ENCODE measurements at places on chromosomes 7 and 10.
A peak's percentile ranks its signal among the peaks of the same experiment; 100 is the strongest.

- DNase-seq, result peak; percentile 70
These were observed 2.7 kb downstream of the MXI1 start for GRCh38 chr10:110209926-110210673.

DNA sequence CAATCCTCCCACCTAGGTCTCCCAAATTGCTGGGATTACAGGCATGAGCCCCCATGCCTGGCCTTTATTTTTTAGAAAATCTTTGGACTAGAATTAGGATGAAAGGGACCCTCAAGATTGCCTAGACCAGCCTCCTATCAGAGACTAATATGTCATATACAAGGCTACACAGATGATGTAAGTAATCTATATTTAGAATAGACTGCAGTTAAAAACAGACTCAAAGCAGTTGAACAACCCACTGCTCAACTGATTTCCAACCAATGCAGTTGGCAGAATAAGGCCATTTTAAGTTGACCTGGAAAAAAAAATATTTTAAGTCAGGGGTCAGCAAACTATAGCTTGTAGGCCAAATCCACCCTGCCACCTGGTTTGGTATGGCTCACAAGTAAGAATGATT, 27.7 kb downstream of the PSPH start:
- DNase-seq, result no peak

- DNase-seq, result no peak
These were observed 17.2 kb upstream of the ATP6V0E2 start for GRCh38 chr7:149856583-149856982.

- DNase-seq, result no peak
These were observed 60.5 kb upstream of the PRKCQ start for GRCh38 chr10:6640433-6641040.

DNA sequence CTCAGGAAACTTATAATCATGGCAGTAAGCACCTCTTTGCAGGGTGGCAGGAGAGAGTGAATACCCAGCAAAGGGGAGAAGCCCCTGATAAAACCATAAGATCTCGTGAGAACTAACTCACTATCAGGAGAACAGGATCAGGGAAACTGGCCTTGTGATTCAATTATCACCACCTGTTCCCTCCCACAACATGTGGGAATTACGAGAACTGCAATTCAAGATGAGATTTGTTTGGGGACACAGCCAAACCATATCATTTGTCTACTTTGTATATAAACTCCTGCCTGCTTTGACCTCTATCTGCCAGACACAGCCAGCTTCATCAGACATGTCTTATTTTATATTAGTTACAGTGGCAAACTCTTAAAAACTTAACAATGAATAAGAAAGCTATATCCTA, 50.4 kb downstream of the ARMC3 start:
- no peak for DNase-seq

GRCh38 chr10:32050177-32050576, 6.0 kb downstream of the KIF5B start:
- no peak for DNase-seq

GRCh38 chr7:143233816-143234532, 12.1 kb downstream of the TAS2R40 start:
- no peak for DNase-seq

DNA sequence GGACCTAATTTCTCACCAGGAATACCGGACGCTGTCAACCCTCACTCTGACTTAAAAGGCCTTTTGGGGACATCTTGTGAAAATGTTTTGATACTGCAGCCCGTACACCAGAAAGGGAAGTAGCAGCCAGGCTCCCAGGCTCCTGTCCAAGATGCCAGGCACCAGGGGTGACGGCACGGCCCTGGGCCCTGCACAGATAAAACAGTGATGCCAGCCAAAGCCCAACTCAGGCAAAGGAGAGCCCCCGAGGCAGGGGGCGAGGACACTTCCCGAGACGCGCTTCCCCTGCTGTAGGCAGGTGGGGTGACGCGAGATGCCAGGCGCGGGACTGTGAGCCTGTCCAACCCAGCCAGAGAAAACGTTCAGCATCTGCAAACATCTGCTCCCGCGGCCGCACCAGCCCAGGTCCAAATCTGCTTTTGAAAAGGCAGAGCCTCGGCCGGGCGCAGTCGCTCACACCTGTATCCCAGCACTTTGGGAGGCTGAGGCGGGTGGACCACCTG, 15.7 kb downstream of the ZFAND2A start:
- DNase-seq, result no peak

DNA sequence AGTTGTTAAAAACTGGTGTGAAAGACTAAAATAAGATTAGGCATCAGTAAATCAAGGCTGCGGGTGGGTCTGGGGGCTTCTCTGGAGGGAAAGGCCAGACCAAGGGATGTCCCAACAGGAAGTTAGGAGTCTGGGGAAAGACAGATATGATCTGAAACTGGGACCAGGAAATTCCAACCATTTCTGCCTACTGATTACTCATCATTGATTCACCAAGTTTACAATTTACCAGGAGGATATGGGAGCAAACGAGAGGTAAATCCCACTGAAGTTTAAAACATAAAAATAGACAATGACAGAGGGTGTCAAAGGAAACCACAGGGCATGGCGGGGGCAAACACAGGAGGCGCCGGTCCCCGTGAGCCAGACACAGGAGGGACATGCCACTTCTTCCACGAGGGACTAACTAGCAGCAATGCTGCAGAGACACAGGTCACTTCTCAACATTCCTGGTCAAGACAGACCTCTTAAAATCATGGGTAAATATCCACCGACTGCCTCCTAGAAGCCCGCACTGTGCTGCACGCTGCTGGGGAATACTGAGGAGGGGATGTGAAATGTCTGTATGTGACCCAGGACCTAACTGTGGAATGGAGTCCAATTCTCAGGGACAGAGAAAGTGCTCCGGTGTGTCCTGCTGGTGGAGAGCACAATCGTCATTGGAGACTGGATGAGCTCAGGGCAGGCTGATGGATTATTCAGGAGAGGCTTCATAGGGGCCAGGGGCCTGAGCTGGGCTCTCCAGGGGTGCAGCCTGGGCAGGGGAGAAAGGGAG, 153.4 kb upstream of the KLF14 start:
- DNase-seq, result no peak

- DNase-seq, result no peak
These were observed 182.6 kb upstream of the TMEM106B start for GRCh38 chr7:12028508-12028907.

GRCh38 chr7:3548815-3549214, 247.8 kb downstream of the SDK1 start:
- DNase-seq, result no peak

- DNase-seq, result no peak
These were observed 890 bp downstream of the ZFYVE27 start for GRCh38 chr10:97737770-97738265.

DNA sequence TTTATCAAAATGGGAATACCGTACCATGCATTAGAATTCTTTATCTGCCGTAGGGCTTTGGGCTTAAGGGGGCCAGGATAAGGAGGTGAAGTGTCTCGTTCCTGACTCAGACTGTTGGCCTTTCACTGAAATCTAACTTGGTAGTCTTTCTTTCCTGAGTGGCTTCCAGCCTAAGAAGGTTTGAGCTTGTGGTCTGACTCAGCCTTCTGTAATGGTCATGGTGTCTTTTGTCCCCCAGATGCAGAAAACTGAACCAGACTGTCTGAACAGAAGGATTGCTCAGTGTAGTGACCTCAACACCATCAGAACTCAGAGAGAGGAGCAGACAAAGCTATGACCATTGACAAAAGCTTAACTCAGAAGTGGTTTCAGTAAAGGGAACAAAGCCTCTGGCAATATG, 39.5 kb downstream of the WNT2 start:
- DNase-seq, result no peak

GRCh38 chr7:157495594-157495993, 158.8 kb downstream of the DNAJB6 start:
- DNase-seq, result no peak

- no peak for DNase-seq
These were observed 91.0 kb downstream of the AKR1D1 start for GRCh38 chr7:138167222-138167621.

GRCh38 chr10:122029499-122030199, 40.7 kb downstream of the TACC2 start:
- no peak for DNase-seq

DNA sequence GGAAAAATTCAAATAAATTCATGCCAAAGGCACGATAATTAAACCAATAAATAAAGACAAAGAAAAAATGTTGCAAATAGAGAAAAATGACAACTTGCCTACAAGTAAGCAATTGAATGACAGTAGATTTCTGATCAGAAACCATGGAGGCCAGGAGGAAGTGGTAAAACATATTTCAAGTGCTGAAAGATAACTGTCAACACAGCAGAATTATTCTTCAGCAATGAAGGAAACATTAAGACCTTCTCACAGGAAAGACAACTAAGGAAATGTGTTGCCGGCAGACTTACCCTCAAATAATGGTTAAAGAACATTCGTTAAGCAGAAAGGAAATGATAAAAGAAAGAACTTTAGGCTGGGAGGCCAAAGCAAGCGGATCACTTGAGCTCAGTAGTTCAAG, 30.4 kb downstream of the RUNDC3B start:
- DNase-seq, result no peak

- no peak for DNase-seq
These were observed 3.1 kb upstream of the PAPSS2 start for GRCh38 chr10:87656431-87657072.

GRCh38 chr7:1040790-1041189, 3.6 kb upstream of the GPR146 start:
- peak; percentile 60 for DNase-seq

- no peak for DNase-seq
These were observed 50.3 kb downstream of the JAZF1 start for GRCh38 chr7:28130277-28130676.

GRCh38 chr7:138854115-138854645, 56.2 kb upstream of the ATP6V0A4 start:
- DNase-seq, result no peak

DNA sequence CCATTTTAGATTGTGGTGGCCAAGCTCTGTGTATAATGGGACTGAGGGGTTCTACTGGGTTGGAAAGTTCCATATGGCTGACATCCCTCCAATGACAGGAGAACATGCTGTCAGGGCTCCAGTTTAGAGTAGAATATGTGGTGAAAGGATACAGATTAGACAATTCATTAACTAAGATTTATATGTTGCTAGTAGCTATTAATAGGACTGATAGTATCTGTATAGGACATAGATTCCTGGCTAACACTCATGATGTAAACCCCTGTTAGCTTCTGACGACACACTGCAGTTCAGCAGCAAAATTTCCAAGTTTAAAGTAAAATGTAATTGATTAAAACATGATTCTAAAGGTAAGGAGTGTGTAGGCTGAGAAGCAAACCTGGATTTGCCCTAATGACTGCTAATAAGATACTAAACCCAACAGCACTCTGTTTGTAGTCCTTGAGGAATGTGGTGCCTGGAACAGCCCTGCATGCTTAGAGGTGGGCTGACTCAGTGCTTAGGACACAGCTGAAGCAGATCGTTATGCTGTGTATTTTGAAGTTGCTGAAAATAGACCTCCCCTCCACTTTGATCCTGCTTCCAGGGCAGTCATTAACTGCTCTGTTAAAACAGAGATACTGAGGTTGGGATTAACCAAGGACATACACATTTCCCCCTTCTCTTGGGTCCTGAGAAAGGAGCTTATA, 1129.6 kb downstream of the SORCS3 start:
- DNase-seq, result no peak

- no peak for DNase-seq
These were observed 53.6 kb downstream of the KAT6B start for GRCh38 chr10:74880041-74880440.

DNA sequence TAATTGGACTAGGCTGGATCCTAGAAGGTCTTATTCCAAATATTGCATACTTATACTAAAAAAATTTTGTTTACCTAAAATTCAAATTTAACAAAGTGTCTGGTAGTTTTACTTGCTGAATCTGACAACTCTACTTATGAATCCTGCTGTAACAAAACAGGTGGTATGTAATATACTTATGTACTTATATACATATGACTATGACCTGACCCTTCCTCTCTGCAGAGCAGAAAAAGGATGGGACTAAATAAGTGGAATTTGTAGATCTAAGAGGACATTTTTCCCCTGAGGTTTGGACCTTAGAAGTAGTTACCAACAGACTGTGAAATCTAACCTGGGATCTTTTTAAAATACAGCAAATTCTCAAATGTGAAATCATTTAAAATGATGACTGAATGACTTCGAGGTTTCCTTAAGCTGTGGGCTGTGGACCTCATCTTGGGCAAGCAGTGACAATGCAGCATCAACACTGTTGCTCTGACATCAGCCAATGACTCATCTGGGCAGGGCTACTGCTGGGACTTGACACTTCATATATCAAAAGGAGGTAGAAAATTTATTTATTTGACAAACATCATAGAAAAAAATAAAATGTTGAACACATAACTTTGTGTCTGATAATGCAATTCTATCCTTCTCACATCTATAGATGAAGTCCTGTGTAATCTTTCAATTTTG, 73.6 kb downstream of the RELN start:
- DNase-seq, result no peak

DNA sequence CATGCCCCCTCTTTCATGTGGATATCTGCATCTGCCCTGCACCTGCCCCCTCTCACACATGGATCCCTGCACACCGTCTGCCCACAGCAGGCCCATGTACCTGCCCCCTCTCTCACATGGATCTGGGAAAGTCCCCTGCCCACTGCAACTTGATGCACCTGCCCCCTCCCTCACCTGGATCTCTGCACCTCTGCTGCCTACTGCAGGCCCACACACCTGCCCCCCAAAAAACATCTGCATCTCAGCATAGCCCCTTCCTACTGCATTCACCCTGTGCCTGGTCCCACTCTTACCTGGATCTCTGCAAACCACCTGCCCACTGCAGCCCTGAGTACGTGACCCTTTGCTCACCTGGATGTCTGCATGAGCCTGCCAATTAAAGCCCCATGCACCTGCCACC, 479.8 kb downstream of the PTPRN2 start:
- DNase-seq, result no peak

- DNase-seq, result peak; percentile 86
These were observed 652 bp downstream of the ATOH7 start for GRCh38 chr10:68231106-68231816.

DNA sequence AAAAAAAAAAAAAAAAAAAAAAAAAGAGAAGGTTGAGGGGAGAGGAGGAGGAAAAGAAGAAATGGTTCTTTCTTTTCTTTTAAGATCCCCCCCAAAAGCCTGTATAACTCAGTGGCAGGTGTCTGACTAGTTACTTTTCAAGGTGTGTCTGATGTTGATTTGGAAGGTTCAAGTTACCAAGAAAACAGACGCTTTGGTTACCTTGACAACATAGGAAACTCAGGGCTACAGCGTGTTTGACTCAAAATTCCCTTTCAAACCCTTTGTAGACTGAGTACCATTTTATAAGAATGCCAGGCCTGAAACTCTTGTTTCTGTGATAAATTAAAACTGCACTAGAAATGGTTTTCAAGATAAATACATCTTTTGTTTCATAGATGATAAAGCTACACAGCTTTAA, 286.8 kb downstream of the SKIDA1 start:
- DNase-seq, result no peak

GRCh38 chr7:46230990-46231305, 309.9 kb upstream of the IGFBP3 start:
- no peak for DNase-seq
